Hematopoietic multipotent progenitor cell treated with erythropoietin and hydrocortisone succinate and interleukin-3 and kit ligand, for 4 days (in vitro differentiated cells): ENCODE measurements at places on chromosomes 7 and 10.
A peak's percentile ranks its signal among the peaks of the same experiment; 100 is the strongest.

DNA sequence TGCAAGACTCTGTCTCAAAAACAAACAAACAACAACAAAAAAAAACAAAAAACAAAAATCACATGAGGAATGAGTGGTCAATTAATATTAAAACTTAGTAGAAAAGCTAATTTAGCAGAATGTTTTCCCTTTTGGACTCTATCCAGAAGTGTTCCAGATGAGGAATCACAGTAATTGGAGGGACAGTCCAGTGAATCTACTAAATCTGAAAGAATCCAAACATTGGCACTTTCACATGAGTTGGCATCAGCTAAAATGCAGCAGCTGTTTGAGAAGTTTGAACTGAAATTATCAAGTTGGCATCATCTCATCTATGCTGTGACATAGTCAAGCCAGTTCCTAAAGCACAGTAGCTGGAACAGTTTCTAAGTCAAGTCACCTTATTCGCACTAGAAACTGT is 367.8 kb downstream of the PPP1R3A start:
- DNase-seq = no peak

- DNase-seq = no peak
Measured at GRCh38 chr7:71491336-71491735, 359.4 kb downstream of the GALNT17 start.

- peak; percentile 64 for DNase-seq
Measured at GRCh38 chr10:27500096-27500495, 4.0 kb upstream of the RAB18 start.

DNA sequence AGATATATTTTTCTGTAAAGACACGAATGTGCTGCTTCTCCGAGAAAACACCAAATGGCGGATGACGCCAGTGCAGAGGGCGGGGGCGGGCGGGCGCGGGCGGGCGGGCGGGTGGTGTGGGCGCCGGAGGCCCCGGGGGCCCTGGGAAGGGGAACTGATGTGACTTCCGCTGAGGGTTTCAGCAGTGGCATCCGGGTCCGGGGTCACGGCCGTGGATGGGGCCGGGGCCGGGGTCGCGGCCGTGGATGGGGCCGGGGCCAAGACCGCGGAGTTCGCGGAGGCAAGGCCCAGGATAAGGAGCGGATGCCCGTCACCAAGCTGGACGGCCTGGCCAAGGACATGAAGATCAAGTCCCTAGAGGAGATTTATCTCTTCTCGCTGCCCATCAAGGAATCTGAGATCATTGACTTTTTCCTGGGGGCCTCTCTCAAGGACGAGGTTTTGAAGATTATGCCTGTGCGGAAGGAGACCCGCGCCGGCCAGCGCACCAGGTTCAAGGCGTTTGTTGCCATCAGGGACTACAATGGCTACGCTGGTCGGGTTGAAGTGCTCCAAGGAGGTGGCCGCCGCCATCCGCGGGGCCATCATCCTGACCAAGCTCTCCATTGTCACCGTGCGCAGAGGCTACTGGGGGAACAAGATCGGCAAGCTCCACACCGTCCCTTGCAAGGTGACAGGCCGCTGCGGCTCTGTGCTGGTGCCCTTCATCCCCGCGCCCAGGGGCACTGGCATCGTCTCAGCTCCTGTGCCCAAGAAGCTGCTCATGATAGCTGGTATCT is 20.3 kb upstream of the IGF2BP3 start:
- DNase-seq = peak; percentile 83

DNA sequence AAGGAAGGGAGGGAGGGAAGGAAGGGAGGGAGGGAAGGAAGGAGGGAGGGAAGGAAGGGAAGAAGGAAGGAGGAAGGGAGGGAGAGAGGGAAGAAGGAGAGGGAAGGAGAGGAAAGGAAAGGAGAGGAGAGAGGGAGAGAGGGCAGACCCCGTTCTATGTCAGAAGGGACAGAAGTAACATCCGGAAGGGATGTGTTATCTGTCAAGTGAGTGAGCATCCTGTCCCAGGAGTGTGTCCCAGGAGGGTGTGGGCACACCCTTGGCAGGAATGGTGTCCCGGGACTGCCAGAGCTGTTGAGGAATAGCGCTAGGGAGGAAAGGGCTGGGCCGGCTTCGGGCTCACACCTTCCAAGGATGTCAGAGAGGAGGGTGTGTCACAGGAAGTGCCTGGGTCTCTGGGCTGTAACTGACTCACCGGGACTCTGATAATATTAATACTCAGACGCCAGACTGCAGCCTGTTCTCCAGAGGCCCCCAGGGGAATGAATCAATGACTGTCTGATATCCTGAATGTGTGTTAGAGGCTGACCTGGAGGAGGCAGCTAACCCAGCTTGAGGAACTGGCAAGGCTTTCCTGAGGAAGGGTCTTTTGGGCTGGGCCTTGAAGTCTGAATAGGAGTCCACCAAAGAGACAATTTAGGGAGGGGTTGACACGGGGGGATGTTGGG is 125.6 kb upstream of the TNRC18 start:
- DNase-seq = peak; percentile 43

GRCh38 chr7:17685141-17685540 is 255.2 kb downstream of the SNX13 start:
- peak; percentile 45 for DNase-seq

GRCh38 chr10:21995557-21995956 is 8.0 kb downstream of the DNAJC1 start:
- DNase-seq = peak; percentile 65

- DNase-seq = no peak
Measured at GRCh38 chr7:47284691-47285635, 296.9 kb downstream of the TNS3 start.

- DNase-seq = no peak
Measured at GRCh38 chr7:70595370-70595754, 536.6 kb upstream of the GALNT17 start.

GRCh38 chr7:135597926-135598305 is 40.2 kb downstream of the NUP205 start:
- DNase-seq = no peak

DNA sequence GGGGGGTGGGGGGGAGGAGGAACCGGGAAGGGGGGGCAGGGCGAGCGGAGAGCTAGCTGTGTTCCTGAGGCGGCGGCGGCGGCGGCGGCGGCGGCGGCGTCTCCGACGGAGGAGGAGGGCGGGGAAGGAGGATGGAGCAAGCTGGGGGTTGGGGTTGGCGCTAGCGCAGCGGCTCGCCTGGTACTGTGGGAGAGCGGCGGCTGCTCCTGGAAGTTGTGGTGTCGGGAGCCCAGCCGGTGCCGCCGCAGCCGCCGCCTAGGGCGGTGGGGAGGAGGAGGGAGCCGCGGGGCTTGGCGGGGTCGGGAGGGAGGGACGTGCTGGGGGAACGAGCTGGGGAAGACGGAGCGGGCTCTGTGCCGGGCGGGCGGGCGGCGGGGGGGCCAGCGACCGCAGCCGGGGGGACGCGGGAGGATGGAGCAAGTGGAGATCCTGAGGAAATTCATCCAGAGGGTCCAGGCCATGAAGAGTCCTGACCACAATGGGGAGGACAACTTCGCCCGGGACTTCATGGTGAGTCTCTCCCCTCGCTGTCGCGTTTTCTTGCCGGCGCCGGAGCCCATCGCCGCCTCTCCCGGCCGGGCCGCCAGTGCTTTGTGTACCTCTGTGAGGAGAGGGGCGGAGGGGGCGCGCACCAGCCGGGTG is at the start of gene PTPN12:
PTPN12 (plus strand) TSS at position 160 of the 642 bp plus-strand sequence; CDS start at position 412, 252 bp downstream.
- DNase-seq = peak; percentile 66
